ENCODE measurements at places on chromosomes 11 and 22.

DNA sequence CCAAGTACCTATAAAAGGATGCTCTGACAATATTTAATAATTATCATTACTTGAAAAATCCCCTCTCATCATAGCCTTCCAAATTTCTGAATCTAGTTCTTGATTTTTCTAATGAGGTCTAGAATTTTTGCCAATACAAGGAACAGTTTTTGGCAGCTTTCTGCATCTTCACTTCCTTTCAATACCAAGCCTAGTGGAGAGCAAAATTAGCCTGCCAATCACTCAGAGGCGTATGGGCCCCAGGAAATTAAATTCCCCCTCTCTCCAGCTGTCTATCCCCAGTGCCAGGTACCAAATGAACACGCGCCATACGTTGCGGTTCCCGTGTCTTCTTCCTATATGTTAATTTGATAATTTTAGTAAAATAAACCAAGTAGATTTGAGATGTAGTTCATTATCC, 293.9 kb downstream of the NTM start:
- DNase-seq, result no peak

DNA sequence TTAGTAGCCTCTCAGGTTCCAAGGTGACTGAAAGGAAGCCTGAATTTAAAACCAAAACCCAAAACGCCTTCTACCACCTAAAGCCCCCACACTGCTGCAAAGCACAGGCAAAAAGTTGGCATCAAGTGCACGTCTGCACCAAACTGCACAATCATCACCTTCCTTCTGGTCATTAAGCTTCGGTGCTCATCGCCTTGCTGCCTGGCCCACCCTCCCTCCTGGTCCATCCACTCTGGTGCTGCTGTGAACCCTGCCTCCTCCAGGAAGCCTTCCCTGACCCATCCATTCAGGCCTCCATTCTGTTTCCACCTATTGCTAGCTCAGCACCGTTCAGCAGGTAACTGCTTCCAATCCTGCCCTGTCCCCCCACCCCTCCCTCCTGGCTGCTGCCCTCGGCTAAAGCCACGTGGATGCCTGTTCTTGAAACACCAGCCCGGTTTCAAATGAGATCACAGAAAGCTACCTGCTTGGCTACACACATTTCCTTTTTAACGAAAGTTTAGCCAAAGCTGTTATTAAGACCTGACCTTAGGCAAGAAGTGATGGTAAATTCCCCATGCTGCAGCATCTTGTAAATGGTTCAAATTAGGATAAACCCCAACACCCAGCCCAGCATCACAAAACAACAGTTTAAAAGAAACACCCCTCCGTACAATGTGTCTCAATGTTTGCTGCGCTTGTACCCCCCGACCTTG, 53.8 kb upstream of the CD5 start:
- no peak for DNase-seq

GRCh38 chr11:36532941-36533601, 23.0 kb upstream of the TRAF6 start:
- no peak for DNase-seq

GRCh38 chr11:75022296-75022695, 33.6 kb downstream of the NEU3 start:
- DNase-seq, result no peak

GRCh38 chr11:89405629-89406028, 85.5 kb downstream of the NOX4 start:
- DNase-seq, result no peak

- DNase-seq, result no peak
Measured at GRCh38 chr22:32723643-32724042, 77.9 kb upstream of the TIMP3 start.

- DNase-seq, result peak; percentile 33
Measured at GRCh38 chr11:23112987-23113886, 253.0 kb upstream of the CCDC179 start.

GRCh38 chr11:59254286-59254685, 41.6 kb upstream of the MPEG1 start:
- no peak for DNase-seq

DNA sequence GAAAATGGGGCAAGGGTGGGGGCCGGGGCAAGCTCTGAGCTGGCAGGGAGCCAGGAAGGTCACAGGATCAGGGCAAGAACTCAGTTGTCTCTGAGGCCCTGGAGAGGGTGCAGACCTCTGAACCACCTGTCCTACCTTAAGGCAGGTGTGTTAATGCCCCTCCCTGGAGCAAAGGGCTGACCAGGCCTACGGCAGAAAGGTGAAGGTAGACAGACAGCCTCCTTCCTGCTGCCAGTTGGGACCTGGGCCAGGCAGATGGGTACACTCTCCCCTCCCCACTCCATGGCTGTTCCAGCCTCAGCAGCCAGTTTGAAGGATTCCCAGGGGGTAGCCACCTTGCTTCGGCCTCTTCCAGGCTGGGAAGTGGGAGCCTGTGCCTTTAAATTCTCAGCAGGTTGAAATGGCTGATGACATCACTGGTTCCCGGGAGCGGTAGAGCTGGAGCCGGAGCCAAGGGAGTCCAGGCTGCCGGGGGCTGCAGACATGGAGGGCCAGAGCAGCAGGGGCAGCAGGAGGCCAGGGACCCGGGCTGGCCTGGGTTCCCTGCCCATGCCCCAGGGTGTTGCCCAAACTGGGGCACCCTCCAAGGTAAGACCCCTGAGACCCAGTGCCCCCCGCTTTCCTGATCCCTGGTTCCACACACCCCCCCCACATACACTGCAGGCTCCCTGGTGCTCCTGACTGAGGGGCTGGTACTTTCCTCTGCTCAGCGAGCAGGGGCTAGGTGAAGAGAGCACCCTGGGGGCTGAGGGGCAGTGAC, at the start of gene INPP5J:
Gene INPP5J, plus strand, starts transcription at position 435 of the 760 bp plus-strand sequence. Its CDS starts 49 bp downstream, at position 484.
- DNase-seq, result no peak

DNA sequence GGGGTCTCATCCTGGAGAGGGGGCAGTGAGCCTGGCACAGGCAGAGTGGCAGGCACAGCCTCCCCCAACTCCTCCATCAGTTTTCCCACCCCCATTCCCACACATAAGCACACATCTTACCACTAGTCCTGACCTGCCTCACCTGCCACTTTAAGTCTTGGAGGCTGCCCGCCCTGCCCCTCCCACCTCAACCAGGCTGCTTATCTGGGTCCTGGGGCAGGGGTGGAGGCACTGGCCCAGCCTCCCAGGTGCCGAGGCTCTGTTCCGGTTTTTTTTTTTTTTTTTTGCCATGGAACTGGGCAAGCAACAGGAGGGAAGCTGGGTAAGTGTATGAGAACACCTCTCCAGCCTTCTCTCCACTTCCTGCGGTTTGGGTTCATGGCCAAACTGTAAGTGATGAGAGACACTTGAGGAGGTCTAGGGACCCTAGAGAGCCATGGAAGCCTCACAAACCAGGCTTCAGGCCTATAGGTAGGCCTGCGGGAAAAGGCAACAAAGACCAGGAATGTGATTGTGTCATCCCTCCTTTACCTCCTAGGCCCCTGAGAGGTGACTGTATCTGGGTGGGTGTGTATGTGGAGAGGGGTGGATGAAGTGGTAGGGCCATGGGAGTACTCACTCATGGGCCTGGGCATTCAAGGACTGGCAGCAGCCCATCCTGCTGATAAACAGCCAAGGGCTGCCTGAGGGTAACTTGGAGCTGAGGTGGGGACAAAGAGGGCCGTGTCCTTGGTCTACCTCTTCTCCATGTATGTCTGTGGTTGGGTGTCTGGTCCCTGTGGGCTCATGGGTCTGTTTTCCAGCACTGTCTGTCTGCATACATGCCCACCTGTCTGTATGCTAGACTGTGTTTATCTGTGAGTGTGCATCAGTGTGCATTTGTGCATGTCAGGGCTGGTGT, 22.6 kb downstream of the PHLDB1 start:
- no peak for DNase-seq

DNA sequence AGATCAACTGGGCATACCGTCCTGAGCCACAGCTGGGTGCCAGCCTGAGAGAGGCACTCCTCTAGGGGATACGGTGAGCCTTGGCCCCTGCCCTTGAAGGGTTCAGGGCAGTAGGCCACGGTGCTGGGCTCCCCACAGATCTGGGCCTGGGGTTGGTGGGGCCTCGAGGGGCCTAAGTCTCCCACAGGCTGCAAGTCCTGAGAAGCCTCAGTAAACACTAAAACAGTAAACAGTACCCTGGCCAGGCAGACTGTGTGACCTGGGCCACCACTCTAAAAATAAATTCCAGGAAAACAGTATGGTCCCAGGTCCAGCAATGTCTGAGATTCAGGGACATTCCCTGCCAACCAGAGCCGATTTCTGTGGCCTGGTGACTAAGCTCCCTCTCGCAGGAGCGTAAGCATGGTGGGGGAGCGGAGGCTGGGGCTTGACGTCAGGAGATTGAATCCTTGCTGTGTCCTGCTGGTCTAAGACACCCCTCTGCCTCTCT, 2.3 kb upstream of the RHOD start:
- DNase-seq, result no peak

Measured in iPS DF 19.7 (cell line).